ENCODE measurements at places on chromosomes 5 and 9. TPM values are rescaled to one million over a fixed set of nuclear protein-coding genes. Genes with fewer than 3 reads are reported as not detected.

DNA sequence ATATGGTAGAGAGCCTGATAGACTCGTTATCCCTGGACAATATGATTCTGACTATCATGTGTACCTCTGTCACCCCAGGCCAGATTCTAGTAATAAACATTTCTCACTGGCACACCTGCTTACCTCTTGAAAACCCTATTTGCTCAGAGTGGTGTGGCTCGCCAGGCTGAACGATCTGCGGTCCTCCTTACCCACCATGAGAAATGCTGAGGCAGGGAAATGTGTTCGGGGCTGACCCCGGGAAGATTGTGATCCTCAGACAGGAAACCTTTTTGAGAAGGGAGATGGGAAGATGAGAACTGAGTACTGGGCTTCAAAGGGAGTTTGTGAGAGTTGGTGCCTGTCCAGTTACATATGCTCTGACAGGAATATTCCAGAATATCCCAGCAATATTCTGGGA, 10.7 kb upstream of the PRXL2C start:
- no peak for DNase-seq

PTGDS gene
- 17.8 TPM for total RNA-seq

DNA sequence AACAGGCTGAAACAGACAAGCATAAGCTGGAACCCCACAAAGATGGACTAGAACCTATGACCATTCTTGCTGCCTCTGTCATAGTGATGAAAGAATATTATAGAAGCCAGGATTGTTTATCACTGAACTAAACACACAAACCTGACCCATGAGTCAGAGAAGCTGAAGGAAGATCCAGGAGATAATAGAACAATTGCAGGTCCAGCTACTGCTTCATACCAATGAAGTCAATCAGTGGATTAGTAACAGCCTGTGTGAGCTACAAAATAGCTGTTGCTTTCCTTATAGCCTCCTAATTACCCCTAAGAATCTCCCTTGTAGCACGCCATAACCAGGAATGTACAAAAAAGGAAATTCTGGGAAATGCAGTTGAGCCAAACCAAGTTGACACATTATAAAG, 459.9 kb upstream of the ZNF462 start:
- no peak for DNase-seq

PDCD1LG2 gene
- 1.3 TPM for total RNA-seq

DNA sequence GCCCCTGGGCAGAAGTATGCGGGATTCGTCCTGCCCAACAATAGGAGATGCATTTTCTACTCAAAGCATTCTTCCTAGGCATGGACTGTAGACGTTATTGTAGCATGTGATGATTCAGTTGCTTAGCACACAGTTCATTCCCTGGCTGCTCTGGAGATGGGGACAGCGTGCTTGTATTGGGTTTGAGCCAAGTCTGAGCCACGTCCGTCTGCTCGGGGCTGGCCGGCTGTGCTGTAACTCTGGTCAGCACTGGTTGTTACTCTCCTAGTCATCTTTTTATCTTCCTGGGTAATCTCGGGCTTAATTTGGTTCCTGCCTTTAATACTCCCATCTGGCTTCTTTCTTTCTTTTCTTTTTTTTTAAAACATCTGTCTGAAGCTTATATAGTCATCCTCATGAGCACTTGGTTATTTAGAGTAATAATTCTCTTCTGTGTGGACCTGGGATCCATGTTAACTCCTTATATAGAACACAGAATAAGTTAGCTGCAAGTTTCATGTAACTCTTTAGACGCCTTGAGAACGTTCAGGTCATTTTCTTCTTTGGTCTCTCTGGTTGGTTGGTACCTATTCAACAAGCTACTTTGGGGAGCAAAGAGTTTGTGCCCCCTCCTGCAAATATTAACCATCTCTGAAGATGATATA, 118.8 kb upstream of the RPS23 start:
- DNase-seq = peak; percentile 36

AGXT2 gene
- not detected for total RNA-seq
